CD4-positive, alpha-beta T cell (primary cell): ENCODE measurements at places on chromosomes 5 and 9.
A peak's percentile ranks its signal among the peaks of the same experiment; 100 is the strongest.

DNA sequence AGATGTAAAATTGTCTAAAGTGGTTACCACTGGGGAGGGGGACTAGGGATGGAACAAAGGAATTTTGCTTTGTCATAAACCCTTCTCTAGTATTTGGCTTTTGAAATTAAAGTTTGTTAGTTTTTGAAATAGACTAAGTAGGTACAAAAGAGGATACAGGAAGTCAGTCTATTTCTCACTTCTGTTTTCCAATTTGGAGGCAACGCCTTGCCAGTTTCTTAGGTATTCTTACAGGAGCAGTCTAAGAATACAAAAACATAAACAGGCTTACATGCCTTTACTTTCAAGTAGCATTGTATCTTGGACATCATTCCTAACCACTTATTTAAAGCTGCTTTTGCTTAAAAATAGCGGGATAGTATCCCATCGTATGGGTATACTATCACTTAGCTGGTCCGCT, 34.4 kb downstream of the ALG2 start:
- H3K36me3 ChIP-seq: no peaks in the 10 kb centered on the region
- peaks cover 3% of the 10 kb centered on the region for H3K27me3 ChIP-seq
- DNase-seq: no peak
- H3K27ac ChIP-seq: no peak overlapping the region
- no peak overlapping the region for H3K4me3 ChIP-seq
- peaks cover 12% of the 10 kb centered on the region for H3K4me1 ChIP-seq

GRCh38 chr5:107232788-107233187, 437.9 kb downstream of the EFNA5 start:
- H3K27me3 ChIP-seq: no peaks in the 10 kb centered on the region
- H3K36me3 ChIP-seq: no peaks in the 10 kb centered on the region
- H3K27ac ChIP-seq: no peak overlapping the region
- DNase-seq: no peak
- H3K4me3 ChIP-seq: no peak overlapping the region
- H3K4me1 ChIP-seq: no peaks in the 10 kb centered on the region

DNA sequence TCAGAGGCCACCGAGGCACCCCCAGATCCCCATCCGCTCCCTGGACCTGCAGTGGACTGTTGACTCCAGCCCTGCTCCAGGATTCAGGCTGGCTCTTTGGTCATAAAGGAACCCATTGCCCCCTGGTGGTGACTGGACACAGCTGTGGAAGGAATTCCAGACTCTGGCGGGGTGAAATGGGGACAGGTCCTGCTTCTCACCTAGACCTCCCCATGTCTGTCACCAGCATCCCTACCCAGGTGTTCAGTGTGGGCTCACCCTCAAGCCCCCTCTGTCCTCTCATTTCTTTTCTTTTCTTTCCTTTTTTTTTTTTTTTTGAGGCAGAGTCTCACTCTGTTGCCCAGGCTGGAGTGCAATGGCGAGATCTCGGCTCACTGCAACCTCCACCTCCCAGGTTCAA, 25.5 kb upstream of the STXBP1 start:
- no peak overlapping the region for H3K4me3 ChIP-seq
- H3K27me3 ChIP-seq: no peaks in the 10 kb centered on the region
- no peak overlapping the region for H3K27ac ChIP-seq
- DNase-seq: peak; percentile 80

- no peaks in the 10 kb centered on the region for H3K27me3 ChIP-seq
- no peak overlapping the region for H3K4me3 ChIP-seq
- H3K4me1 ChIP-seq: peaks cover 29% of the 10 kb centered on the region
- no peak overlapping the region for H3K27ac ChIP-seq
- DNase-seq: no peak
Measured at GRCh38 chr9:37413311-37413710, 9.2 kb upstream of the GRHPR start.

DNA sequence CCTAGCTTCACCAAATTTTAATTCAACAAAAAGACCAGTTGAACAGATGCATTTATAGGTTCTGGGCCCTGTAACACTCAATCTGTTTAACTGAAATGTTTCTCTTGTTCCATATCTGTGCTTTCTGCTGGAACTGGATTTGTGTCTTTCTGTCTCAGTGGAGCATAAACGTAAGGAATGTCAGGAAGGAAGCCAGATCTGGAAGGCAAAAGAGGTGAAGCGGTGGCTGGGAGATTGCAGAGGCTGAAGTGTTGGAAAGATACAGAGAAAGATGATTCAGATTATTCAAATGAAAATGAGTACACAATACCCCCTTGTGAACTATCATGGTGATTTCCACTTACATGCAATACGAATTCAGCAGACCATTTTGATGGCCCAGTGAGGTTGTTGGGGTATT, 406.8 kb downstream of the BRINP1 start:
- no peaks in the 10 kb centered on the region for H3K4me1 ChIP-seq
- no peak for DNase-seq
- no peak overlapping the region for H3K4me3 ChIP-seq
- H3K36me3 ChIP-seq: no peaks in the 10 kb centered on the region
- H3K27ac ChIP-seq: no peak overlapping the region
- H3K27me3 ChIP-seq: no peaks in the 10 kb centered on the region

GRCh38 chr5:86623785-86624483, 6.2 kb downstream of the COX7C start:
- no peak overlapping the region for H3K4me3 ChIP-seq
- no peak overlapping the region for H3K27ac ChIP-seq
- H3K4me1 ChIP-seq: peaks cover under 1% of the 10 kb centered on the region
- H3K36me3 ChIP-seq: peaks cover 29% of the 10 kb centered on the region

GRCh38 chr9:117412006-117412715, 2.7 kb downstream of the ASTN2 start:
- no peaks in the 10 kb centered on the region for H3K36me3 ChIP-seq
- H3K4me3 ChIP-seq: no peak overlapping the region

GRCh38 chr9:112338561-112338960, 5.1 kb upstream of the PTBP3 start:
- H3K27me3 ChIP-seq: no peaks in the 10 kb centered on the region
- H3K36me3 ChIP-seq: no peaks in the 10 kb centered on the region
- no peak overlapping the region for H3K4me3 ChIP-seq
- H3K4me1 ChIP-seq: no peaks in the 10 kb centered on the region

GRCh38 chr9:114178756-114179450, 23.6 kb downstream of the COL27A1 start:
- H3K4me1 ChIP-seq: no peaks in the 10 kb centered on the region
- no peak for DNase-seq
- H3K27ac ChIP-seq: no peak overlapping the region
- H3K36me3 ChIP-seq: no peaks in the 10 kb centered on the region

DNA sequence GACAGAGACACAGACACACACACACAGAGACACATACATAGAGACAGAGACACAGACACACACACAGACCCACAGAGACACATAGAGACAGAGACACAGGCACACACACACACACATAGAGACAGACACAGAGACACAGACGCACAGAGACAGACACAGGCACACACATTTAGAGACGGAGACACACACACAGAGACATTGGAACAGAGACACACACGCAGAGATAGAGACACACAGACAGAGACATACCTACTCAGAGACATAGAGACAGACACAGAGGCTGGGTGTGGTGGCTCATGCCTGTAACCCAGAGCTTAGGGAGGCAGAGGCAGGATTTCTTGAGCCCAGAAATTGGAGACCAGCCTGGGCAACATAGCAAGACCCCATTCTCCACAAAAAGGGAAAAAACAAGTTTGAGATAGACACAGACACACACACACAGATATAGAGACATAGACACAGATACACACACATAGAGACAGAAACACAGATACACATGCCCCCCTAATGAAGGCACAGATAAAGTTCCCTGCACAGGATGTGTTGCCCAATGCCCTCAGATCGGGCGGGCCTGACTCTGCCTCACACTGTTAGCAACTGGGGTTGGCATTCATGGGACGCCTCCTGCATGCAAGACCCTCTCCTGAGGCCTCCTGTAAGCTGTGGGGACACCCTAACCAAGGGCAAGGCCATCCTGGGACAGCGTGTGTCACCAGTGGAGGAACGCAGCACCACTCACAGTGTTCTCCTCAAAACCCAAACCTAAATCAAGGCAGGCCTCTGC, 3.3 kb upstream of the RALGDS start:
- H3K4me3 ChIP-seq: no peak overlapping the region
- H3K27me3 ChIP-seq: no peaks in the 10 kb centered on the region
- peaks cover 90% of the 10 kb centered on the region for H3K4me1 ChIP-seq

GRCh38 chr9:89154651-89155336, 23.8 kb downstream of the SHC3 start:
- H3K27me3 ChIP-seq: peaks cover under 1% of the 10 kb centered on the region
- H3K27ac ChIP-seq: no peak overlapping the region
- peak; percentile 22 for DNase-seq
- no peaks in the 10 kb centered on the region for H3K36me3 ChIP-seq

- peak overlapping the region; percentile 100 for H3K27ac ChIP-seq
- peak overlapping the region; percentile 88 for H3K4me3 ChIP-seq
- no peaks in the 10 kb centered on the region for H3K27me3 ChIP-seq
- H3K36me3 ChIP-seq: peaks cover 16% of the 10 kb centered on the region
- H3K4me1 ChIP-seq: peaks cover 81% of the 10 kb centered on the region
Measured at GRCh38 chr9:35659340-35659739, 1.2 kb downstream of the CCDC107 start.

GRCh38 chr5:66671305-66671704, 75.1 kb downstream of the MAST4 start:
- H3K4me3 ChIP-seq: no peak overlapping the region
- no peak for DNase-seq
- no peaks in the 10 kb centered on the region for H3K36me3 ChIP-seq
- no peak overlapping the region for H3K27ac ChIP-seq
- no peaks in the 10 kb centered on the region for H3K4me1 ChIP-seq

GRCh38 chr5:74143151-74143550, 497.4 kb downstream of the ENC1 start:
- H3K4me1 ChIP-seq: no peaks in the 10 kb centered on the region
- H3K27me3 ChIP-seq: no peaks in the 10 kb centered on the region
- H3K36me3 ChIP-seq: no peaks in the 10 kb centered on the region
- H3K27ac ChIP-seq: no peak overlapping the region

GRCh38 chr5:32777733-32778132, 66.6 kb downstream of the NPR3 start:
- H3K36me3 ChIP-seq: no peaks in the 10 kb centered on the region
- H3K4me1 ChIP-seq: no peaks in the 10 kb centered on the region
- no peak overlapping the region for H3K27ac ChIP-seq
- H3K4me3 ChIP-seq: no peak overlapping the region
- no peaks in the 10 kb centered on the region for H3K27me3 ChIP-seq
- no peak for DNase-seq

DNA sequence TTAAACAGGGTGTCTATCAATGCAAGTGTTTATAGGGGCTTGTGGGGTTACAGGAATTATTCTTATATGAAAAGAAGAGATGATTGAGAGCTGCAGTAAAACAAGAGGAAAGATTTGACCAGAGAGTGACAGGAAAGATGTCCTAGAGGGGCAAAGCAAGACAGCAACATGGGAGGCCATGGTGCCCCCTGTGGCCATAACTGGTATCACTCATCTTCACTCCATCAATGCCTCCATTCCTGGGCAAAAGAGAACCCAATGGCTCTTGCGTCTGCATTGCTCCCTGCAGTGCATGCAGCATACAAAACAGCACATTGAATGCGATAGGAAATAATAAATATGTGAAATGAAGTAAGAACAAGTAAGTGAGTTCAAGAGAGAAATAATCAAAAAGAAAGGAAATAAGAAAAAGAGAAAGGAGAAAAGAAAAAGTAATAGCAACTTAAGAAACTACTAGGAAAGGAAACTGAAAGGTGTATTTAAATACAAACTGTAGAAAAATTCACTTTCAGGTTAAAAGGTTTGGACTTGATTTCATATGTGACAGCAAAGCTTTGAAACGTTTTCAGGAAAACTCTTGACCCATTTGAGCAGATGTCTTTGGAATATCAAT, 206.6 kb downstream of the SEMA5A start:
- no peaks in the 10 kb centered on the region for H3K27me3 ChIP-seq
- H3K36me3 ChIP-seq: no peaks in the 10 kb centered on the region
- H3K4me1 ChIP-seq: no peaks in the 10 kb centered on the region
- H3K27ac ChIP-seq: no peak overlapping the region
- no peak overlapping the region for H3K4me3 ChIP-seq

- no peak overlapping the region for H3K4me3 ChIP-seq
- no peak overlapping the region for H3K27ac ChIP-seq
- H3K4me1 ChIP-seq: no peaks in the 10 kb centered on the region
- H3K27me3 ChIP-seq: no peaks in the 10 kb centered on the region
Measured at GRCh38 chr5:40981420-40981819, 72.1 kb downstream of the C7 start.

GRCh38 chr5:42951293-42951840, 88.8 kb downstream of the ANXA2R start:
- DNase-seq: peak; percentile 79
- peak overlapping the region; percentile 98 for H3K27ac ChIP-seq
- H3K36me3 ChIP-seq: no peaks in the 10 kb centered on the region
- peaks cover 45% of the 10 kb centered on the region for H3K4me1 ChIP-seq

- no peak for DNase-seq
- no peaks in the 10 kb centered on the region for H3K36me3 ChIP-seq
- H3K4me1 ChIP-seq: no peaks in the 10 kb centered on the region
- H3K27me3 ChIP-seq: no peaks in the 10 kb centered on the region
- no peak overlapping the region for H3K27ac ChIP-seq
- H3K4me3 ChIP-seq: no peak overlapping the region
Measured at GRCh38 chr9:3868012-3868411, 342.2 kb upstream of the RFX3 start.

DNA sequence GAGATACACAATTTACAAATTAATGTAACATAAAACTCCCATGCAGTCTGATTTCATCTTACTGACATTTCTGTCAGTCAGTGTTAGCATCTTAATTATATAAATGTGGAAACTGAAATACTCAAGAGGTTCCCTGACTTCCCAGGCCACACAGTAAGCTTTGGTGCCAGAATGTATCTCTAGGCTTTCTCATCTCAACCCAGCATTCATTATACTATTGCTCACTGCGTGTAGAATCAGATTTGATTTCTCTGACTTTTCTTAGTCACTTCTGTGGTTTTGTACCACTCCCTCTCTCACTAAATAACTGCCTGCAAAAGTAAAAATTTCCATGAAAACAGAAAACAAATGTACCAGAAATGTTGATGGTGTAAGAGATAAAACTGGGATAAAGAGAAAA, 31.7 kb upstream of the CDKN2B start:
- H3K4me1 ChIP-seq: no peaks in the 10 kb centered on the region
- DNase-seq: no peak
- no peak overlapping the region for H3K4me3 ChIP-seq
- no peaks in the 10 kb centered on the region for H3K27me3 ChIP-seq
